ENCODE measurements at places on chromosomes 3 and 15.

- DNase-seq = no peak
These were observed 372.0 kb upstream of the ICE2 start for GRCh38 chr15:60850903-60851302.

GRCh38 chr15:41115161-41115651 lies 874 bp downstream of the INO80 start:
- DNase-seq = no peak

DNA sequence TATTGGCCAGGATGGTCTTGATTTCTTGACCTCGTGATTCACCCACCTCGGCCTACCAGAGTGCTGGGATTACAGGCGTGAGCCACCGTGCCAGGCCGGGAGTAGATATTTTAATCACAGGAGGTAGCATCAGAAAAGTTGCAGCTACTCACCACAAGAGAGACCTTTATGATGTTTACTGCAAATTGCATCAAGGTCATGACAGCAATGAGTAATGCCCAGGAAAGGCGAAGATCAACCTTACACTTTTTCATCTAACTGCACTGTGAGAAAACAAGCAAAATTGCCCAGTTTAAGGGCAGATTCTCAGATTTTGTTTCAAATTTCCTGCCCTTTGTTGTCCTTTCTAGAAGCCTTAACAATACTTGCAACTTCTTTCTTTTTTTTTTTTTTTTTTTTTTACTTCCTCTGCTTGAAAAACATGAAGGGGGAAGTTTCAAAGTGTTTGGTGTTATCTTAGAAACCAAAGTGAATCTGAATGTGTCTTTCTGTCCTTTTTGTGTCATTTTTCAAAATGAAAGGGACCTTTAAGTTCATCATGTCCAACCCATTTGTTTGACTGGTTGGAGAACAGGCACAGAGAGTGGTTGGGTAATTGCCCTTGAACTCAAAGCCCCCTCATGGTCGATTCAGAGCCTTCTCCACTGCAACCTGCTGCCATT lies 25.0 kb downstream of the TGFBR2 start:
- DNase-seq = peak; percentile 47

GRCh38 chr3:37181756-37182155 lies 7.4 kb upstream of the LRRFIP2 start:
- DNase-seq = no peak

DNA sequence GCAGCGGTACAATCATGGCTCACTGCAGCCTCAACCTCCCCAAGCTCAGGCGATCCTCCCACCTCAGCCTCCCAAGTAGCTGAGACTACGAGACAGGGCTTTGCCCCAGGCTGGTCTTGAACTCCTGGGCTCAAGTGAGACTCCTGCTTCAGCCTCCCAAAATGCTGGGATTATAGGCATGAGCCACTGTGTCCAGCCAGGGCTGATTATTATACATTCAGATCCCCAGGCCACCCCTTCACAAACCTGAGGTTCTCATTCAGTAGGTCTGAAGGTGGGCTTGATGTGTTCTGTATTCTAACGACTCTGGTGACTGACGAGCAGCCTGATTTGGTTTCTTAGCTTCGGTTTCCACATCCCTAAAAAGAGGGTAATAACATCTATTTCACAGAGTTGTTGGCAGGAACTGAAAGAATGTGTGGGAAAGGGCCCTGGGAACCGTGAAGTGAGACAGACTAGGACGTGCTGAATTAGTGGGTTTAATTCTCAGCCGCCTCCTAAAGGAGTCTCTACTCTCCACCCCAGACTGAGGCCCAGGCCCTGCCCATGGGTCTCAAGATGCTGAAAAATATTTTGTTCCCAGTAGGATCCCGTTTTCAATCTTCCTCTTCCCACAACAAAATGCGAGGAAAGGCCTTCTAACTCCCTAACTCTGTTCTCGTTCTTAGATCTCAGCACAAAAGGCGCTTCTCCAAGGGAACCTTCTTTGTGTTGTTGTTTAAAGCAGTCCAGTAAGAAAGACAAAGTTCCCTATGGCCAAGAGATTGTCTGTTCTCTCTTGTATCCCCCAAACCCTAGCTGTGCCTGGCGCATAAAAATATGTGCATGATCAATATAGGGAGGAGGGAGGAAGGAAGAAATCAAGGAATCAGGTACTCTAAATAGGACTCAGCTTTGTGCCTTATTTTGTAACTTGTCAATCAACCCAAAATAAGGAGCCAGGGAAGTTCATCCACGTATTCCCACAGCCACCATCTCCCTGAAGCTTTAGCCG lies 210.0 kb upstream of the TOPAZ1 start:
- no peak for DNase-seq

- no peak for DNase-seq
These were observed 269.0 kb upstream of the TBC1D5 start for GRCh38 chr3:18011387-18011786.

GRCh38 chr15:95141486-95141885 lies 910.1 kb downstream of the MCTP2 start:
- no peak for DNase-seq

- DNase-seq = peak; percentile 36
These were observed 11.2 kb downstream of the TNFSF10 start for GRCh38 chr3:172511783-172512762.

DNA sequence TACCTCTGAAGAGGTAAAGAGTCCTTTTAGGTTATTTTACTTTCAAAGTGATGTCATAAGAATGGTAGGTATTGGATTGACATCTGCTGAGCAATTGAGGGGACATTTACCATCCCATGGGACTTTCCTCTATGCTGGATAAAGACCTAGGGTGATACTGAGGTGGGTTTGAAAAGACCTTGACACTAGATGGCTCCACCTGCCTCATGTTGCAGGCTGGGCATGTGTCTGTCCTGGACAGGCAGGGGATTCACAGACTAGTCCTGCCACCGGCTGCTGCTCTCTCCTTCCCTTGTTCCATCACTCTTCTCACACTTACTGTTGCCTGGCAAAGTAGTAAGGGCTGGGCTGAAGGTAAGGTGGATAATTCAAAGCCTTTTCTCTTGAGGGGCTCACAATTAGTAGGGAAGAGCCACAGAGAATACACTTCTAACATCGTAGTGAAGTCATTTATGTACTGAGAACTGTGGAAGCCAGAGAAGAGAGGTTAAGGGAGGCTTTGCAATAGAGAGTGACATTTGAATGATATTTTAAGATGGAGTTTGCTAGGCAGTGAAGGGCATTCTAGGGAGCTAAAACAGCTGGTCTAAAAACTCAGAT lies 27.7 kb downstream of the TRAK1 start:
- no peak for DNase-seq

DNA sequence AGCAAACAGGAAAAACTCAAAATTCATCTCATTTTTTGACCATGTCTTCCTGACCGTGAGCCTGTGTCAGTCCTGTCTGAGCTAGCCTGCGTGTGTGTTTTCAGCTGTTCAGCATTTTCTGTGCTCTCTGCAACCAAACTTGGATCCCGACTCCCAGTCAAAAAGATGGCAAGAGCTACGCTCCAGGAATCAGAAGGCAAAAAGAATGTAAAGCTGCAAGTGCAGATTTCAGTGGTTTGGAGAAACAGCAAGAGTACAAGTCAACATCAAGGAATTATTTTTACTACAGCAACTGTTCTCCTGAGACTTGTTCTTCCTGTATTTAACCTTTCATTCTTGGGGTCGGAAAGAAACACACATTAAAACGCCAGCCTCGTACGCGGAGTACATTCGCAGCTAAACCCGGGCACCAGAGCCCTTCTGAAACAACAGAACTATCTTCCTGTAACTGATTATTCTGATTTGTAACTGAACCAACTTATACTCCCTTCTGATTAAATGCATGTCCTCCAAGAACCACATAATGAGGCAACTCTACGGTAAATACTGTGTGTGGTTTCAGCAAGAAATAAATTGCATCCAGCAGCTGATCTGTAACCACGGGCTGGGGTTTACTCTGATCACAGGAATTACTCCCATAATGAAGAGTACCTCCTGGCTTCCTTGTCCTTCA lies 107.4 kb downstream of the LRIG1 start:
- no peak for DNase-seq

- DNase-seq = peak; percentile 26
These were observed 1.0 kb downstream of the PRKCD start for GRCh38 chr3:53161820-53162671.

DNA sequence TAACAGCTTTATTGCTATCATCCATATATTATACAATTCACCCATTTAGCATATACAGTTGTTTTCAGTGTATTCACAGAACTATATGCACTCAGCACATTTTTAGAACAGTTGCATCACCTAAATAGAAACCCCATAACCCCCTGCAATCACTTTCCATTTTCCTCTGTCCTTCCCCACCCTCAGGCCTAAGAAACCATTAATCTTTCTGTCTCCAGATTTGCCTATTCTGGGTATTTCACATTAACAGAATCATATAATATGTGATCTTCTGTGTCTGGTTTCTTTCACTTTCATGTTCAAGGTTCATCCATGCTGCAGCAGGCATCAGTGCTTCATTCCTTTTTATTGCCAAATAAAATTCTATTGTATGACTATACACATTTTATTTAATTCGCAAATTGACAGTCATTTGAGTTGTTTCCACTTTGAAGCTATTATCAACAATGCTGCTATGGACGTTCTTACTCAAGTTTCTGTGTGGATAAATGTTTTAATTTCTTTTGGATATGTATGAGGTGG lies 39.8 kb downstream of the ADAMTS17 start:
- DNase-seq = no peak

- DNase-seq = no peak
These were observed 283.5 kb downstream of the RPLP1 start for GRCh38 chr15:69736161-69736560.

DNA sequence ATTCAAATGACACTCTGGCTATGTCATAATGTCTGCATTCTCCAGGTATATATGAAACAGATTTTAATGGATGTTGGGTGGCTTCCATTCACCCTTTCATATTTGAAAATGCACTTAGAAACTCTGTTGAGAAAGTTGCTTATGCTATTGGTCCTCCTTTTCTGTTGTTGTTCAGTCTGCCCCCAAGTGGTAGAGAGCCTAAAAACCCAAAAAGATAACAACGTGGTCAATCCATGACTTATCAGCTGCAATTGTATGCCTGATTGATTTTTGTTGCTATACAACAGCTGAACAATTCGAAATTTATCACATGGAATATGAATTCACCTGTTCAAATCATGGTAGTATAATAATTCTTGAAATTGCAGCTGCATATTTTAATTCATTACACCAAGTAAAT lies 279.8 kb downstream of the ROBO2 start:
- no peak for DNase-seq

DNA sequence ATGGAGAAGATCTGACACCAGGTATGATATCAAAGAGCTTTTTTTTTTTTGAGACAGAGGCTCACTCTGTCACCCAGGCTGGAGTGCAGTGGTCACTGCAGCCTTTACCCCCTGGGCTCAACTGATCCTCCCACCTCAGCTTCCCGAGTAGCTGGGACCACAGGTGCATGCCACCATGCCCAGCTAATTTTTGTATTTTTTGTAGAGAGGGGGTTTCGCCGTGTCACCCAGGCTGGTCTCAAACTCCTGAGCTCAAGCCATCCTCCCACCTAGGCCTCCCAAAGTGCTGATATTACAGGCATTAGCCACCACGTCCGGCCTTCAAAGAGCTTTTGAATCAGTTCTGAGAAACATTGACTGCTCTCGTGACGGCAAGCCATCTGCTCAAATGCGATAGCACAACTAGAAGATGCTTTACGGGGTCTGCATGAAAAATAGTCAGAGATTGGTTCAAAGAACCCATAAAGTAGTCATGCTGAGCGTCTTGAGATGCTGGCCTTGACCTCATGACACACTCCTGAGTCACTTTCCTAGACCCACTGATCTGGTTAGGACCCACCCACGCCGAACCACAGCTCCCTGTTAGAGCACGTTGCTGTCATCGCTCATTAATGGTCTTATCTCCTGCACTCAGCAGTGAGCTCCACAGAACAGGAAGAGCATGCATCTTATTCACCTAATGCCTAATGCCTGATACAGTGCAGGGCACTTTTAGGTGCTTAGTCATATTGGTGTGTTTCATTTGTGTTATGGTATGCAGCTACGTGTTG lies 57.0 kb upstream of the NR2F2 start:
- DNase-seq = no peak

DNA sequence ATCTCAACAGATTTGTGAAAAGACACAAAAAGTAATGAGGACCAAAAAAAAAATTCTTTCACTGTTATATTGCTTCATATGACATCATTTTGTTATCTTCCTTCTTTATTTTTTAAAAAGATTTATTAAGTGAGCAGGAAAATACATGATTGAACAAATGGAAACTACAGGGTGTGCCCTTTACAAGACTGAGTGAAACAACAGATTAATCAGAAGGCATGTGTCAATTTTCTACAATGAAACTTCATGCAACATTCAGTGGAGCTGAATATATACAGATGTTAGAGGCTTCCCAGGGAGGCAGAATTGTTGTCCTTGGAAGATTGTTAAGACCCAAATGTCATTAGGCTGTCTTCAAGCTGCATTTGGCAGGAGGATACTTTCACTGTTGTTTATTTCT lies 28.4 kb upstream of the SLC2A2 start:
- no peak for DNase-seq

All from activated CD4-positive, alpha-beta T cell treated with anti-CD3 and anti-CD28 coated beads, Interleukin-2, amount 50 U/mL, for 1 hour (primary cell).